ENCODE measurements at places on chromosomes 1 and 21. TPM values are rescaled to one million over a fixed set of nuclear protein-coding genes. Genes with fewer than 3 reads are reported as not detected.

DNA sequence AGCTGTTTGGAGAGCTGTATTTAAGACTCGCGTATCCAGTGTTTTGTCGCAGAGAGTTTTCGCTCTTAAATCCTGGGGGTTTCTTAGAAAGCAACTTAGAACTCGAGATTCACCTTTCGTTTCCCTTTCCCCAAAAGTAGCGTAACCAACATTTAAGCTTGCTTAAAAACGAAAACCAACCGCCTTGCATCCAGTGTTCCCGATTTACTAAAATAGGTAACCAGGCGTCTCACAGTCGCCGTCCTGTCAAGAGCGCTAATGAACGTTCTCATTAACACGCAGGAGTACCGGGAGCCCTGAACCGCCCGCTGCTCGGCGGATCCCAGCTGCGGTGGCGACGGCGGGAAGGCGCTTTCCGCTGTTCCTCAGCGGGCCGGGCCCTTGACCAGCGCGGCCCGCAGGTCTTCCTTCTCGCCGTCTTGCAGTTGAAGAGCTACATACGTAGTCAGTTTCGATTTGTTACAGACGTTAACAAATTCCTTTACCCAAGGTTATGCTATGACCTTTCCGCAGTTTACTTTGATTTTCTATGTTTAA is 1.9 kb downstream of the OLIG1 start:
- no peak for DNase-seq

DNA sequence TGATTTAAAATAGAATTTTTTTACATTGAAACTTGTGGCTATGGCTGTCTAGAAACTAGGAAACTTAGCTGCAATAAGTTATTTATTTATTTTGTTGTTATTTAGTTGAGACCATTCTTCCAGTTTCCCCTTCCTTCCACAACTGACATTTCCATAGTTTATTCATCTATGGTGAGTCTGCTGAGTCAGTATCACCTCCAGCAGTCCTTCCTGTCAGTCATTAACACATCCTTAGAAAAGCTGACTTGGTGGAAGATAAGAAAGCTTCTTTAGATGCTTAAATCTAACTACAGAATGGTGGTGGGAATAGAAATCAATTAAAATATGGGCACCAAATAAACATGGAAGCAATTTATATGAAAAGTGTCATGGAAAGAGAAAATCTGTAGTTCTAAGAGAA is 714.0 kb downstream of the RWDD3 start:
- DNase-seq = no peak

DNA sequence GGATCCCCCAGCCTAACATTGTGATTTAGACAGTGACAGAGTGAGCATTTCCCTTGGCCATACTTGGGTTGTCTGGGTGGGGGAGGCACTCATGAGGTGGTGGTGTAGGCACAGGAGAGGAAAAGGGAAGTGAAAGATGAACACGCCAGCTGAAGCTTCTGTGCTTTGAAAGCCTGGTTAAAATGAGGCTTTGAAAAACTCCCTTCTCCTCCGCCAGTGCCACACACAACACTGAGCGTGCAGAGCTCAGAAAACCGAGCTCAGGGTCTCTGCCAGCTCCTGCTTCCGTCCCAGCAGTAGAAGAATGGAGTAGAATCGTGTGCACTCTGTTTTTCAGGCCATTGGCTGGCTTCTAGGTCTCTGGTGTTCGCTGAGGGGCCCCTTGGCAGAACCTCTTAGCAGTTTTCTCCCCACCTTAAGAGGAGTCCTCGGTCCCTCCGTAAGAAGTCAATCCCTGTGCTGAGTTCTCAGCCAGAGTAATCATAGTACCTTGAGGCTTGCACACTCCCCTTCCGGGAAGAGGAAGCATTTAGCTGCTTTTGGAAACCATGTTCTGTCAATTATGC is 12.9 kb downstream of the PLEKHM2 start:
- no peak for DNase-seq

The STPG1 gene
- 1.1 TPM for total RNA-seq

The SKI gene
- 38.8 TPM for total RNA-seq

The KIF1B gene
- 28.5 TPM for total RNA-seq

The TNFRSF8 gene
- 0.18 TPM for total RNA-seq

The DDAH1 gene
- 70.6 TPM for total RNA-seq

All from left lobe of liver (tissue), 2 donors.